GOT3 (cell line): ENCODE measurements at places on chromosomes 4 and X.

DNA sequence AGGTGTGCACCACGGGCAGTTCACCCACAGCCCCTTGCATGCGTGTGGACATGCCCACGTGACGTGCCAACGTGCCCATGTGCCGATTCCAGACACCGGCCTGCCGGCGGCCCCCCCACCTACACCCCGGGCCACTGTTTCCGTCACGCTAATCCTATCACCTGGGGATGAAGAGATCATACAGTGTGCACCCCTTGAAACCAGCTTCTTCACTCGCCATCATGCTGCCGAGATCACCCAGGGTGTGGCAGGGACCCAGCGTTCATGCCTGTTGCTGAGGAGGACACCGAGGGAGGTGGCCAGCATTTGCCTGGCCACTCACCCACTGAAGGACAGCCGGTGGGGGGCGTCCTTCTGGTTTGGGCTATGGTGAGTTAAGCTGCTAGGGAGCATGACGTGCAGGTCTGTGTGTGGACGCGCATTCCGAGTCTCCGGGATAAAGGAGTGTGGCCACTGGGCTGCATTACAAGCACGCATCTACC is 14.1 kb downstream of the CTBP1 start:
- DNase-seq: no peak

DNA sequence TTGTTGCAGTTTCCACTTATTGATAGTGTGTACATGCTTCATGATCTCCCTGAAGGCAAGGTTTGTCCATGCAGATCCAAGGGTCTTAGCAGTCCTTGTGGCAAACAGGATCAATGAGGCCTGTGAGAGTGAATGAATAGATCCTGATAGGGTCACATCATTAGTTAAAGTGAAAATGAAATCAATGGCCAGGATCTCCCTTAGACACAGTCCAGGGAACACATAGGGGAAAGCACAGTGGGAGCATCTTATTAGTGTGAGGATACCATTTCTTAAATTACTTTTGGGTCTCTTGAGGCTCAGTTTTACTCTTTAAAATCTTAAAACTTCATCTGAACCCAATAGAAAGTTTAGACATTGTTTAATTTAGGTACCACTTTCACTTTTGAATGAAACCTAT is 59.3 kb downstream of the ARHGAP6 start:
- DNase-seq: no peak

DNA sequence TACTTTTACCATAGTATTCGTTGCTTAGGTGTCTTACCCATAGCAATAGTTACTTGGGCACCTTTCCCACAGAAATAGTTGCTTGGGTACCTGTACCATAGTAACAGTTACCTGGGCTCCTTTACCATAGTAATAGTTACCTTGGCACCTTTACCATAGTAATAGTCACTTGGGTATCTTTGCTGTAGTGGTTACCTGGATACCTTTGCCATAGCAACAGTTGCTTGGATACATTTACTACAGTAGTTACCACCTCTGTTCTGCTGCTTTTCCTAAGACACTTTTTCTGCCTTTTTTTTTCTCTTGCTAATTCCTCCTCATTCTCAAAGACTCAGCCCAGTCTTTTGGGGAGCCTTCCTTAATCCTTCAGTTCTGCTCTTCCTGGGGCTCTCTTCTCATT is 272.8 kb upstream of the PUDP start:
- DNase-seq: no peak

- DNase-seq: no peak
These were observed 135.3 kb upstream of the AR start for GRCh38 chrX:67408423-67409079.

DNA sequence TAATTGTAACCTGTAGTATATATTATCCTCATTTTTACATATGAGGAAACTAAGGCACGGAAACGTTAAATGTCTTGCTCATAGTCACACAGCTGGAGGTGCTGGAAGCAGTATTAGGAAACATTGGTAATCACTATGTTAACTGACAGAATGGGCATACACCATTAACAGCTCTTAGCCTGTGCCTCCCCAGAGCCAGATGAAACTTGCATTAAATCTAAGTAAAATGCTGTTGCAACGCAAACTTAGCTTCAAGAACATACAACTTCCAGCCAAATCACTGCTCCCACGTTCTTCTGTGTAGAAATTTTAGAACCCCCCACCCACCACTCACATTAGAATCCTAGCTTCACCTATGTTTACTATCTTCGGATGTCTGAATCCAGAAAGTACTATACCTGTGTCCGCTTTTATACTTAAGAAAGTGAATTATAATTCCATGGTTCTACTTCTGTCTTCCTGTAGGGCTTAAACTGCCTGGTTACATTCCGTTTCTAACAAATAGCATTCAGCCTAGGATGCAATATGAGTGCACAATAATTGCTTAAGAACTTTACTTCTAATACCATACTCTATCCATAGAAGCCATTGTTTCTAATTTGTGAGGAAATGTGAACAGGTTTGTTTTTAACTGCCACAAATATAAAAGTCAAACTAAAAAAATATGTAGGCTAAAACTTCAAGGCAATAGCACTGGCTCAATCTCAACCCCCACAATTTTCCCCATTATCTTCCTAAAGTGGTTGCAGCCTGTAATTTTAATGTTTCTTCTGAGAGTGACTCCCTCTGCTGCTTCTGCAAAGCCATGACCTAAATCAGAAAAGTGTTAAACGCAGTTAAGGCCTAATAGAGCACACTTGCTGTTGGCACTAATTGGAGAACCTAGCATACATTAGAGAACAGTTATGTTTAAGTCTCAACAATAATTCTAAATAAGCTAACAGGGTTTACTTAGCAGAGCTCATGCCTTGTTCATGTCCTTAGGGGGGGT is 4.4 kb downstream of the UNC5C start:
- DNase-seq: no peak

- DNase-seq: no peak
These were observed 10.3 kb upstream of the VSIG4 start for GRCh38 chrX:66050140-66050569.

DNA sequence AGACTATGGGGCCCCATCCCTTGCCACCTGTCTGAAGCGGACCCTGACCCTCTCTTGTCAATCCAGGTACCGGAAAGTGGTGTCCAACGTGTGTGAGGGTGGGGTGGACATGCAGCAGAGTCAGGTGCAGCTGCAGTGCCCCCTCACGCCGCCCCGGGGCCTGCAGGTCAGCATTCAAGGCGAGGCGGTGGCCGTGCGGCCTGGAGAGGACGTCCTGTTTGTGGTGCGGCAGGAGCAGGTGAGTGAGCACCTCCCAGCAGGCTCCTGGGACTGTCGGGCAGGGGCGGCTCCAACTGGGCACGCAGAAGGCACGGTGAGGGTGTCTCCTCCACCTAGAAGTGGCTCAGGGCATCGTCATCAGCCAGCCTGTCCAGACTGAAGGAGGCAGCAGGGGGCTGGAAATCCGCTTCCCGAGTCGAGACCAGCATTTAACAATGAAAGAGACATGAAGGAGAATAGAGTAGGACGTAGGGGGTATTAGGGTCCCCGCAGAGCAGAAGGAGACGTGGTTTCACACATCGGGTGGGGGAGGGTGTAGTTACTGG is 221.6 kb downstream of the AFAP1 start:
- DNase-seq: no peak

- no peak for DNase-seq
These were observed 15.6 kb upstream of the PDLIM3 start for GRCh38 chr4:185550933-185551332.

DNA sequence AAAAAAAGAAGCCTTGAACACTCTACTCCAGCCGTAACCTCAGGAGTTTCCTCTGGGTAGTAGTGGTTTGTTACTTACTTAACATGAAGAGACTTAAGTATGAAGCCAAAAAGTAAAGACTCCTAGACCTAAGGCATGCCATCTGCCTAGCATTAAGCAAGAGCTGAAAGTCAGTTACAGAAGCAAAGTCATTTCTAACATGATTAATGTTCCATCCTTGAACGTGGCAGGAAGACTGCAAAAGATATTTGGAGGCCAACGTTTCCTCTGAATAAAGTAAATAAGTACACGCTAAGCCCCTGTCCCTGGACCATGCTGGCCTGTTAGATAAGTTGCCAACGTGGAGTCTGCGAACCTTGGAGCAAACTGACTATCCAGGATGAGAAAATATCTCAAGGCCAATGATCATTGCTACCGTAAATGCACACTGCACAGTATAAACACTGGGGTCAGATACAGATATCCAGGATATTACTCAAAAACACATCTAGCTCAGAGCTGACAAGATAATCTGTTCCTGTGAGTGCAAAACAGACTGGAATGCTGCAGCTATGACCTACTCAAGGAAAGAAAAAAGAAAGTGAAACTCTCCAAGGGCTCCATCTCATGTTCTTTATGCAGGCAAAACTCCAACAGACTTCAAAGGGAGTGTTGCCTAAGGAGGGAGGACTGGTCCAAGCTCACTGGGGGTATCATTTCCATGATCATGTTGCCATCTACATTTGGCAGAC is 255.8 kb downstream of the COL25A1 start:
- no peak for DNase-seq

GRCh38 chrX:134885336-134886001 is 105.3 kb upstream of the SMIM10 start:
- DNase-seq: no peak

DNA sequence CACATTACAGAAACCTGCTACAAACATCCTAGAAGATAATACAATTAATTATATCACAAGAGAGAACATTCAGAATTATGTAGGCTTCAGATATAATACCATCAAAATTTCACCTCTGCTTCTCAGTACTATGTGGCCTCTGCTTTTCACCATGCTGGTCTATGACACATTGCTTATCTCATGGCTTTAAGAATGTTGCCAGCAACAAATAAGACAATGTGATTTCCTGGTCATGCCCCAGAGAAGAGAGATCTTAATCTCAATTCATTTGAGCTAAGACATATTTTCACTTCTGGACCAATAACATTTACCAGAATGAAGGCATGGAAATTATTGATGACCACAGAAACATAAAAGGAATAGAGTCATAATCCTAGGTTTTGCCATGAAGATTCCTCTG is 1233.4 kb upstream of the ADGRL3 start:
- no peak for DNase-seq

GRCh38 chrX:13721371-13721770 is 13.0 kb downstream of the TRAPPC2 start:
- no peak for DNase-seq

DNA sequence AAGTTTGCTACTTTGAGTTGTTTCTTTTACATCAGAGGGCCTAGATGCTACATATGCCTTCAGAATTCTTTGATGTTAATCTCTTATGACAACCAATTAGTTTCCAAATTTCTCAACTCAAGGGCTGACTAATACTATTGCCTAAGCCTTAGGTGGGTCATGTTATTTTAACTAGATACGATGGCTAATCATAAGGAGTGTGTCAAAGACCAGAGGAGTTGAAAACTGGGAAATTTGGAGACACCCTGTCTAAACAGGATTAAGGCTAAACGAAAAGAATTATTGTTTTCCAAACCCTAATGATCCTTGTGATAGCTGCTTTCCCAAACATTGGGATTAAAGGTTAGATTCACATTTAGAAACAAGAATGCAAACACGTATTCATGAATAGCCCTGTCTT is 228.5 kb downstream of the PCDH7 start:
- no peak for DNase-seq

DNA sequence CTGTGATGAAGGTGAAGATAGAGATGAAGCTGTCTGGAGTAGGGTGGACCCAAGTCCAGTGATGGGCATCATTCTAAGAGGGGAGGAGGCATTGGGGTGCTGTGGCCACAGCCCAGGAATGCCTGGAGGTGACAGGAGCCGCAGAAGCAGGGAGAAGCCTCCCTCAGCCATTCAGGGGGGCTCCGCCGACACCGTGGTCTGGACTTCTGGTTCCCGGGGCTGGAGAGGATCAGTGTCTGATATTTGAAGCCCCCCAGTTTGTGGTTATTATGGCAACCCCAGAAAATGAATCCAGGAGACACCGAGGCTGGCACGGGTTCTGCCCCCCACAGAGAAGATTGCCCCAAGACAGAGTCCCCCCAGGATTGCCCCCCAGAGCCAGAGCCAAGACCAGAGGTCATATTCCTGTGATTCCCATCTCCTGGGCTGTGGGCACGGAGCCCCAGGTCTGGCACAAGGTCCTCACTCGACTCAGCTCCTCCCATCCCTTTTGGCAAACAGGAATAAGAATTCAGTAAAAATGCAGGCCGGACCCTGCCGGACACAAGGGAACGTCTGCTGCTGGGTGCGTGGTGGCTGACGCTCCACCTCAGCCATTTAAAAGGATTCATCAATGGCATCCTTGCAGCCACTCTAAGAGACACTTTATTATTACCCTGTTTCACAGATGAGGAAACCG is 116.6 kb downstream of the CPZ start:
- no peak for DNase-seq

DNA sequence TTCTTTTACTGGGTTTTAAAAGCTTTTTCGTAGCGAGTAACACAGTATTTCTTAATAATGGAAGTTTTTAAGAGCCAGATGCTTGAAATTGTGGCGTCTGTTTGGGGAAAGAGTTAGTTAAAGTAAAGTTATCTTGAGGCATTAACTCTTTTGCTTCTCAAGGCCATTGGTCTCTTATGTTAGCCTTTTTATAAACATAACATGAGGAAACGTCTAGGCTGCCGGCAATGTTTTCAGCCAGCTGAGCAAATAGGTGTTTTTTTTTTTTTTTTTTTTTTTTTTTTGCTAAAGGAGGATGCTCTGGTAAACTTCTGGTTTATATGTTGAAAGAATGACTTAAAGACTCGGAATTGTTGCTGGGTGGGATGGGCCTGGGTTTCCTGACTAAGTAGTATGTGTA is 51.1 kb upstream of the RBMX start:
- DNase-seq: no peak

- no peak for DNase-seq
These were observed 69.6 kb downstream of the FGFBP1 start for GRCh38 chr4:15868826-15869413.

DNA sequence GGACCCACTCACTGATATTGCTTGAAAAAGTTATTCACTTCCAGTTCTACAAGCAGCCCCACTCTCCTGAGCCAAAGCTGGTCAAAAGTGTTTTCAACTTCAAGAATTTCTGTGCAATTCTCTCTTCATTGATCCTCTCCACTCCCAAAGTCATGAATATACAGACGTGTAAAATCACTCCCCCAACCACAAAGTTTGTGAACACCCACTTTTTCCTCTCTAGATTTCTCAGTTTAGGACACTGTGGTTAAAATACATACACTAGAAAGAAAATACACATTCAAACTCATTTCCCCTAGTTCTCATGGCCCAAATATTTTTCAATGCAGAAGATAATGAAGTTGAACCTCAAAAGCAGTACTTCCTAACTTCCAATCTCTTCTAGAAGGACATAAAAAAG is 116.3 kb downstream of the MSN start:
- no peak for DNase-seq

- DNase-seq: no peak
These were observed 41.4 kb downstream of the SOD3 start for GRCh38 chr4:24836661-24837242.

- no peak for DNase-seq
These were observed 121.1 kb downstream of the SPATA18 start for GRCh38 chr4:52172166-52172565.

DNA sequence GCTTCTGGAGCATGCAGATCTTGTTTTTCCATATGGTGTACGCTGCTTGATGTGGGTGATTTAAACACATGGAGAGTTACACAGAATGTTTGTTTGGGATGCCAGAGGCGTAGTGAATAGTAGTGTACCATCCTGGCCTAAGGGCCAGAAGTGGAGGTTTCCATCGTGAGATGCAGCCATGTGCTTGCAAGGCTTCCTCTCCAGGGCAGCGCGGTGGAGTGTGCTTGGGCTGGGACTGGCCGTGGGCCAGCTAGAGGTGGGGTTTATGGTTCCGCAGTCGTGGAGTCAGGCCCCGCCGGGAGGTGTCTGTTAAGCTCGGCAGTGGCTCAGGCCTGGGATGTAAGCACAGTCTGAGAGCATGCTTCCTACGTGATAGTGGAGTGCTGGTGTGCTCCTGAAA is 14.0 kb downstream of the STOX2 start:
- DNase-seq: no peak

- no peak for DNase-seq
These were observed 17.1 kb upstream of the CPEB2 start for GRCh38 chr4:14985161-14985560.
